ENCODE measurements at places on chromosomes 6 and 20.

GRCh38 chr6:54932622-54933021, 86.1 kb downstream of the FAM83B start:
- no peak for DNase-seq

- DNase-seq = no peak
These were observed 110.3 kb downstream of the RWDD2A start for GRCh38 chr6:83303426-83303825.

DNA sequence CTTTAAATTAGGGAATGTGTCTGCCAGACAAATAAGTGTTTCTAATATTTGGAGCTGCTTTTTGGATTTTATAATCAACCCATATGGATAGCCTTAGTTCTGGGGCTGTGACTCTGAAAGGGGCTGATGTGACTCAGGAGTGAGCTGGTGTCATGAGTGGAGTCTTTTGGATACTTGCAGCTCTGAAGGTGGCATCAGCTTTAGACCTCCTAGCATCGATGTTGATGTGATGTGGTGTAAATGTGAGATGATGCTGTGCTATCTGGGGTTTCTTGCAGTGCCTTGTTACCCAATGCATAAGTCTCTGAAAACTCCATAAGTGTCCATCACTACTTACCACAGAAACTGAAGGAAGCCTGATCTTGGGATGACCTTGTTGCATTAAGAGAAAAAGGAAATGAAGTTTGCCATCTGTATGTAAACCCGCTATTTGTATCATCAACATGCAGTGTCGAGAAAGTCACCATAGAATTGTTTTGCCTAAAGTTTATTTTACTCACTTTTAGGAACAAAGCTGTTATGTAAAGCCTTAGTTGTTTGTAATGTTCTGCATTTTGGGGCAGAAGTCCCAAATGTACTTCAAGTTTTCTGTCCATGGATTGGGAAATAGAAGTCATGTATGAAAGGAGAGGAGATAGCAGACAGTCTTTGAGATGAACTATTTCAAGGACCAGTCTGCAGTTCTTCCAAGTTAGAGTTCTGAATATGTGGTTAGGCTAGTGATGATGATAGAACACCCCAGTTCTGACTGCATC, 8.0 kb downstream of the FOXO3 start:
- no peak for DNase-seq

DNA sequence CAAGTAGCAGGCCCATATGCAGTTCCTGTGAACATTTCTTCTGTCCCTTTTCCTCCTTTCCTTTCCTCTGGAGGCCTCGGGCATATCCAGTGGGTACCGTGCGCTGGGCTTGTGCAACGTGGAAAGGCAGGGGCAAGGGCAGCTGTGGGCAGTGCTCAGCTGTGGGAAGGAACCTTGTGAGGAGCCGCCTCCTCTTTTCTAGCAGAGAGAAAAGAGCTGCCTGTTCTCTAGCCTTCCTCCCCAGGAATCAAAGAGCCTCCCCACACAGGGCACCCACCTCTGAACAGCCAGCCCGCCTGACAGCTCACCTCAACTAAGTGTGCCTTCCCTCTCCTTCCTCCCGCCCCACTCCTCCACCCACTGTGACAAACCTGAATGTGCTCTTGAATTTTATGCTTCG, 143.3 kb upstream of the HDDC2 start:
- DNase-seq = no peak

- no peak for DNase-seq
These were observed 73.8 kb upstream of the MPC1 start for GRCh38 chr6:166456395-166457156.

- no peak for DNase-seq
These were observed 431.1 kb upstream of the CDH4 start for GRCh38 chr20:60820918-60821317.

- DNase-seq = no peak
These were observed 60.6 kb downstream of the STK35 start for GRCh38 chr20:2162125-2162822.

GRCh38 chr20:9927224-9927623, 88.3 kb upstream of the PAK5 start:
- DNase-seq = no peak

- peak; percentile 70 for DNase-seq
These were observed 52.9 kb upstream of the BHLHE23 start for GRCh38 chr20:63059684-63060056.

DNA sequence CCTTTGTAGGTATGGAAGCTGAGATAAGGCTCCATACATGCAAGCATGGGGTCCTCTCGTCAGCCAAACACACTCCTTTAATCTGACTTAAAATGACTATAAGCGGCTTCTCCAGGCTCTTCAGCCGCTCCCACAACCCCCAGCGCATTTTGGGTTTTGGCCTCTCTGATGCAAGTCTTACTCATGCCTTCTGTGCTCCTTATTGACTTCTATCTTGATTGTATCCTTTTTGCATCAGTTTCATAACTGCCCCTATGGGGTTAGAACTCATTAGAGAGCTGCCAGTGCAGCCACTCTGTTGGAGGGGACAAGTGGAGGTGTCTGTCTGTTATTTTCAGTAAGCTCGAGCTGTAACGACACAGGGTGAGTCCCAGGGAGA, 70.1 kb upstream of the TAB2 start:
- DNase-seq = no peak

GRCh38 chr20:49310705-49311104, 32.8 kb upstream of the ZNFX1 start:
- DNase-seq = no peak

DNA sequence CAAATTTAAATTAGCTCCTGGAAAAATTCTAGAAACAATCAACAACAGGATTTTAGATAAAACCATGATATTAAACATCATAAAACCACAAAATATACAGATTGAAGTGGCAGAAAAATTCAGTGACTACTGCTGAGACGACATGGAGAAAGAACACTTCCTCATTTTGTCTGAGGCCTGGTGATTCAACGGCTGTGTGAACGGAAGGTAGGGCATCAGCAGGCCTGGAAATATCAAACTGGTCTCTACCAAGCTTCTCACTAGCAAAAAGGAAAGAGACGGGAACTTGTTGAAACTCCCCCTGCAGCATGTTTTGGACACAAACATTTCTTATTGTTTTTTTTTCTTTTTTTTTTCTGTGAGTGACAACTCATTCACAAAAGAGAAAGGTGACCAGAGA, 58.0 kb upstream of the AHI1 start:
- DNase-seq = no peak
